ENCODE measurements at places on chromosomes 13 and 19.

DNA sequence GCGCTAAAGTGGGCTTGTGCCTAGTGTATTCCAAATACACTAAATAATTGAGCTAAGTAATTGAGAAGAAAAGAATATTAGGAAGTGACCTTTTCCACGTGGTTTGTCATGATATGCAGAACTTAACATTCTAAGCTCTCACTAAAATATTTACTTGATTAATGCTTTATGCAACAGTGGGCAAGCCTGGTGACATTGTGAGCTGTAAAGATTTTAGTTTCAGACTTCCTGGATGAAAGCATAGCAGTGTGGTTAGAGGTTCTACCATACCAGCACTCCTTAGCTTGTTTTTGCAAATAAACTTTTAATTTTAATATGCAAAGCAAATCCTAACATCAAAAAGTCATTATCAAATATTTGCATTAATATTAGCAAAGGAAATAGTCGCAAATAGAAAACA is 1065.1 kb upstream of the SPRY2 start:
- no peak for DNase-seq

- no peak for DNase-seq
Observed at GRCh38 chr19:4112367-4112766, 11.6 kb downstream of the MAP2K2 start.

DNA sequence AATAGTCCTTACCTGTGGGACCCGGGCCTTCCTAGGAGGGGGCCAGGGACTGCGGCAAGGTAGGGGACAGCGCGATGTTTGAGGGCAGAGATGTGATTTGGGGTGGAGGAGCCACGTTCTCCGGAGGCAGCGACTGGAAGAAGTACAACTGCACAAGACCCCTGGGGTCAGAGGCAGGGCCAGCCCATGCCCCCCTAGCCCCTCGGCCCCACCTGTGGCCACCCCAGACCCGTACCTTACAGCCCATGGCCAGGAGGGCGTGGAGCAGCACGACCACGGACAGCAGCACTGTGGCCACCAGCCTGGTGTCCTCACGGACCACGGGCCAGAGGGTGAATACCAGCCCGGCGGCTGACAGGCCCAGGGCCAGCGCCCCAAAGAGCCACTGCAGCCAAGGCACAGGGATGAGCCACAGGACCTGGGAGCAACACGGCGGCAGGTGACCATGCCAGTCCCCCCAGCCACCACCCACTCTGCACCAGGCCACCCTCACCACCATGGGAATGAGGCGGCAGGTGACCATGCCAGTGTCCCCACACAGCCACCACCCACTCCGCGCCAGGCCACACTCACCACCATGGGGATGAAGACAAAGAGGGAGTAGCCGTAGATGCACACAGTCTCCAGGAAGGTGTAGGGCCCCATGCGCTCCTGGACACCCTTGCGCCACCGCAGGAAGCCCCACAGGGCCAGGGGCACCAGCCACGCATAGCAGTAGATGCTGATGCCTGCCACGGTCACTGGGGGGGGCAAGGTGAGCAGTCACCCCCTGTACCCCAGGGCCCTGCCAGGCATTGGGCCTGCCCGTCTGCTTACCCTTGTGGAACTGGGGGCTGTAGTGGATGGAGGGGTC is 5.0 kb downstream of the YIPF2 start:
- DNase-seq: no peak

DNA sequence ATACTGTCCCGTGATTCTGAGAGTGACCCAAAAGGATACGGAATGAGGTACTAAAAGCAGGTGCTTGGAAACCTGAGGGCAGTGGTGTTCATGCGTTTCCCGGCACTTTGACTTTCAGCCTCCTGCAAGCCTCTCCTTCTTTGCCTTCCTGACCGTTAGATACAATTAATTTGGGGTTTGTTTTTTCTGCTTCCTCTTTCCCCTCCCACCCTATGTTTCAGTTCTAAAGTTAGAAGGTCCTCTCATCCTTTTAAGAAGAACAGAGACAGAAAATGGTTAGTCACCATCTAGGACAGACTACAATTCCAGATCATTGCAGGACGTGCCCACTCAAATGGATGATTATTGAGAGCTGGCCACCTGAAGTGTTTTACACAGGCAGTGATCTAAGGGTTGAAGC is 1.8 kb upstream of the LILRB4 start:
- no peak for DNase-seq

DNA sequence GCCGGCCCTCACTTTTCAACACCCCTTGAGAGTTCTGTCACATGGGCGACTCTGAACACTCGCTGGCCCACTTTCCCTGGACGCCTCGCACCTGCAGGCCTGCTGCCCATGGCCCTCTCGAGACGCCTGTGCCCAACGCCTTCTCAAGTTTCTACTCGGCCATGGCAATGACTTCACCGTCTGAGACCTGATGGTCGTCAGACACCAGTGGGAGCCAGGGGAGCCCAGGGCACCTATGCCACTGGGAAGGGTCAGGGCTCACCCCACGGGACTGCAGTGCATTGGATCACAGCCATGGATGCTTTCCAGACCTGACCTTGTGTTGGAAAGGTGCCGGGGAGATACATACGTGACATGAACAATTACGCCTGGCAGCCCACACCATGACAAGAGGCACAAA is 60.1 kb downstream of the KLF2 start:
- no peak for DNase-seq

GRCh38 chr13:34308725-34309124 is 490.8 kb downstream of the RFC3 start:
- no peak for DNase-seq

DNA sequence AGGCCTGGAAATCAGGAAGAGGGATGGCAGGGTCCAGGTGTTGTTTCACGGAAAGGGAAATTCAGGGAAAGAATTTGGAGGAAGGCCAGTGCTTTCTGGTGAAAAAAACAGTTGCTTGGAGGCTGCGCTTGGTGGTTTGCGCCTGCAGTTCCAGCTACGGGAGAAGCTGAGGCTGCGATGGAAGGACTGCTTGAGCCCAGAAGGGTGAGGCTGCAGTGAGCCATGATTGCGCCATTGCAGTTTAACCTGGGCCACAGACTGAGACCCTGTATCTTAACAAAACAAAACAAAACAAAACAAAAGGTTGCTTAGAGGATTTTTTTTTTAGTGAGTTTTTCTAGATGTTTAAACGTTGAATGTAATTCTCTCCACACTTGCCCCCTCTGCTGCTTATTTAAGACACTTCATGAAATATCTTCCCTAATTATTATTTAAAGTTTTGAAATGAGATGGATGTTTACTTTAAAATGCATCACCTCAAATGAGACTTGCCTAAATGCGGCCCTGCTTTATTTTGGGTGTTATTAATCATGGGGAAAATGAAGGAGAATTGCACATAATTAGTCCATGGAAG is 75.4 kb upstream of the TRPC4 start:
- DNase-seq: no peak

GRCh38 chr13:99374994-99375737 is 68.0 kb upstream of the GPR183 start:
- no peak for DNase-seq

DNA sequence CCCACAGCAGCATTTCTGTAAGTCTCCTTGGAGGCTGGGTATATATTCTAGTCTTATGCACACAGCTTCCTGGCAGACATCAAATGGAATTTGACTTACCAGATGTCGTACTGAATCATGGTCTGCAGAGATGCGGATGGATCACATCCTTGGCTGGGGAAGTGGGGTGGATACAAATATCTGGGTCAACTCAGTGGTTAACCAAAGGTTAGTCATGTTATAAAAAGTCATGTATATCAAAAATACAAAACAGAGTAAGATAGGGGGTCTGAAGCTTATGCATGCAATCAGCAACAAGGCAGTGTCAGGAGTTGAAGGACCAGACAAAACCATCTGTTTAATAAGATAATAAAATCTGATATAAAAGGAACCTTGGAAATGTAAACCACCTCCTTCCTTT is 61.9 kb downstream of the WASF3 start:
- no peak for DNase-seq

DNA sequence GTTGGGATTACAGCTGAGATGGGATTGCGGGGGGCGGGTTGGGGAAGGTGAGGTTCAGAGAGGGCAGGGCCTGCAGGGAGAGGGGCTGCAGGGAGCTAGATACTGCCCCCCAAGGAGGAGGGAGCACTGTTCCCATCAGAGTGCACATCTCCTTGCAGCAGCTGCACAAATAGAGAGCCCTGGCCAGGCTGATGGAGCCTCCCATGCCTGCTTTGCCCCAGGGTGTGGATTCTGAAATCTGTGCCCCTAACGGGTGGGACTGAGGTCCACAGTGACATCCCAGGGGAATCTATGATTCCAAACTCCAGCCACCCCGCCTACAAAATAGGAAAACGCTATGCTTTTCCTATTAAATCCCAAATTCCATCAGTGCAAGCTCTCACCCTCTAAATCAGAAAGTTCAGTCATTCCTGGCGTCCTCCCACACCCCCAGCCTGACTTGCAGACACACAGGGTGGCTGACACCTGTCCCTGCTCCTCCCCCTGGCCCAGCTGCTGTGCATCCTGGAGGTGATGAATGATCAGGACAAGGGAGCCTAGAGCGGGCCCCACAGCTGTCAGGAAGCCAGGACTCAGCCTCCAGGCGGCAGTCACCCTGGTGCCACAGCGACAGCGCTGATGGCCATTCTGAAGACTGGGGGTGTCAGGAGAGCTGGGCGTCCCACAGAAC is 6.3 kb upstream of the CEACAM21 start:
- DNase-seq: no peak

DNA sequence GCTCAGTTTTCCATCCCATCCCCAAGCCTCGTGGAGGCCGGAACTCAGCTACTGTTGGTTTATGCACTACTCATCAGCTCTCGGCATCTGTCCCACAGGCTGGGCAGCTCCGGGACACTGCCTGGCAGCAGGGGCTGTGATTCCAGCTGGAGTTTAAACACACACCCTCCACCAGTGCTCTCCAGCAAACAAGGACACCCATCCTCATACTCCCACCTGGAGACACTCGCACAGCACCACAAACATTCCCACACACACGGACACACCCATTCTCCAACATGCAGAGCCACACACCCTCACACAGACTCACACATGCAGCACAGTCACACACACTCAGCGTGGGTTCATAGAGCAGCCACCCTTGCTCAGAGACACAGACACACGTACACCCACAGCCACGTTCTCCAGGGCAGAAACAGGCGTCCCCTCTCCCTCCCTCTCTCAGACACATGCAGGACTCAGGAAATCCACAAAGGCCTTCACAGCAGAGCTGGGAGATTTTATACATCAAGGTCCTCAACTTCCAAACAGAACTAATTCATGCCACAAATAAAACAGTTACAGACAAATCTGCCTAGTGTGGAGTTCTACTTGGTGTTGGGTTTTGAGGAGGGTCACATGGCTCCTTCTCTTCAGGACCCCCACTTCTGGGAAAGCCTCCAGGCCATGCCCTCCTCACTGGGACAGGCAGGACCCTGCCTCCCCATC is 785.4 kb downstream of the UQCRFS1 start:
- no peak for DNase-seq

GRCh38 chr13:99433543-99434075 is 67.7 kb upstream of the TM9SF2 start:
- no peak for DNase-seq

All from neuronal stem cell (in vitro differentiated cells).